ENCODE measurements at places on chromosomes 7 and 10.

- DNase-seq = no peak
These were observed 5.6 kb downstream of the IL6 start for GRCh38 chr7:22732556-22733126.

GRCh38 chr7:16129431-16130110, 291.8 kb downstream of the CRPPA start:
- DNase-seq = no peak

DNA sequence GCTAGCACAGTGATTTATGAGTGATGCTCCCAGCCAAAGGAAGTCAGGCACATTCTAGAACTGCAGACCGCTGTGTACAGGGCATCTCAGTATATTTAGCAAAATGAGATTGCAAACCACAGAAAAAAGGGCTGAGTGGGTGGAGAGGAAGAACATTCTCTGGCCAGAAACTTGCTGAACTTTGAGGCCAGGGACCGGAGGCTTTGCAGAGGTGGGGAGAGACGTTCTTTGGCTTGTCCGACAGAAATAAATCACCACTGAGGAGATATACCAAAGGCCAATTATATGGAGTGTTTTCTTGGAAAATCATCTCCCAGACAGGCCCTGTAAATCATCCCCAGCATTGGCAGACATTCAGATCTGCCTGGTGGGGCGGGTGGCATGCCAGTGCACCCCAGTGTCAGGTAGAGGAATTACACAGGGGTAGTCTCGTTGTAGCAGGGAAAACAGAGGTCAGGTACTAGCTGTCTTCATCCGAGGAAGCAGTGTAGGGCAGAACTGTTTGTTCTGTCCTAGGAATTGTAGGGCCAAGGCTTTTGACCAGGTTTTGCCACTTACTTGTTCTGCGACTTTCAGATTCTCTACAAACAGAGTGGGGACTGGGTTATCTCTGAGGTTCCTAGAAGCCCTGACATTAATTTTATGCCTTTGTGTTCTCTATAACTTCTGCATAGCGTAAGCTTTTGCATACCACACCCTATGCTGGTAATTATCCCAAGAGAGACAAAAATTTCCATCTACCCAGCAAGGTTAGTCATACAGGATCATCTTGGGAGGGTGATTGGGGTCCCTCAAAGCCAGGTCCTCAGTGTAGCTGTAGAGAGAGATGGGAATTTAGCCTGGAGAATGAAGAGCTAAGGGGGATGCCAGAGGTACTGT, 655.6 kb downstream of the LRMDA start:
- DNase-seq = peak; percentile 54

DNA sequence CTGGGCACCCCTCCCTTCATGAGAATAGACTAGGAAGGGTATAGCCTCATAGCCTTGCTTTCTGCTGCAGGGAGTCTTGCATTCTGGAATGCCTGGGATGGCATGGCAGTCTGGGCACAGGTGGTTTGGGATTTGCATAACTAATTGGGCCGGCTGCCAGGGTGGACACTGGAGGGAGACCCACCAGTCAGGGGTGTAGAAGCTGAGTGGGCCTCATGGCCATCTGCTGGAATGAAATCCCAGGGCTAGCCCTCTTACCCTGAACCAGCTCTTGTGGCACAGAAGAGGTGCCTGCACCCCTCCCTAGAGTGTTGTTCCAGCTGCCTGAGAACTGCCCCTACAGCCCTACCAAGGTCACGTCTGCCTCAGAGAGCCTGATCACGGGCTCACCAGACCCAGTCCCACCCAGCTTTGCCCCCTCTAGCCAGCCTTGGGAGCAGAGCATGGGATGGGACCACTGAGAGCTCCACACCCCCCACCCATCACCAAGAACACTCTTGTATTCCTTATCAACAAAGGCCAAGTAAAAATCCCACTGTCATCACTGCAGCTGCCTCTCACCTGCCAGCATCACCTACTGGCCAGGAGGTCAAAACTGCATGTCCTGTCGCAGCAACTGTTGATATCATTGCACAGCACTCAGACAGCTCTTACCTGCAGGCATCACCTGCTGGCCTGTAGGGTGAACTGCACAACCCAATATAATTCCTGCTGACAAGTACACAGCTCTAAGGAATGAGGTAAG, 148.9 kb downstream of the ZEB1 start:
- no peak for DNase-seq

GRCh38 chr7:99028261-99028973, 115.5 kb downstream of the SMURF1 start:
- no peak for DNase-seq

DNA sequence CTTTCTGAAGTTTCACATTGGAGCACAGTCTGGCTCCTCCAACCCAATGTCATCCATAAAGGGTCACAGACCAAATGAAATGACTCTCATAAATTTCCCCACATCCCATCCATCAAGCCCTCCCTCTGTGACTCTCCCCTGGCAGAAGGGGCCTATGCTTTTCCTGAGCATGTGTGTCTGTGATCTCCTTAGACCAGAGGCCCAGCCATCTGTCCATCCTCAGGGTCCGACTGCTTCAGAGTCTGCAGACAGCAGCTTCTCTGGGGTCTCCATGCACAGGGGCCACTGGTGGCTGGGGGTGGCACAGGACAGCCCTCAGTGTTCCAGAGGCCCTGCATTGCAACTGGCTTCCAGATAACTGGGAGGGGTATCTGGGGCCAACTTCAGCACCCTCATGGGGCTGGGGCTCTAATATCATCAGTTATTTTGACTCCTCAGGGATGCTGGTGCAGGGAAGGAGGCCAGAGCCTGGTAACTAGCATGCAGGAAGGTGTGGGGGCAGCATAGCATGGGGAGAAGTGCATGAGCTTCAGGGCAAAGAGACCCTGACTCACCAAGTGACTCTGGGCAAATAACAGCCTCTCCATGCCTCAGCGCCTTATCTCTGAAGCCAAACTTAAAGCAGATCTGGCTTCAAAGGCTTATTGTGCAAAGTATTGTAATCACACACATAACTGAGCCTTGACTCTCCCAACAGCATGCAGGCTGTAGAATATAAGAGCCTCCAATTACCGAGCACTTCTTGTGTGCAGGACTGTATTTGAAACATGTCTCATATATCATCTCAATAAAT, 266.9 kb downstream of the GRID1 start:
- no peak for DNase-seq

DNA sequence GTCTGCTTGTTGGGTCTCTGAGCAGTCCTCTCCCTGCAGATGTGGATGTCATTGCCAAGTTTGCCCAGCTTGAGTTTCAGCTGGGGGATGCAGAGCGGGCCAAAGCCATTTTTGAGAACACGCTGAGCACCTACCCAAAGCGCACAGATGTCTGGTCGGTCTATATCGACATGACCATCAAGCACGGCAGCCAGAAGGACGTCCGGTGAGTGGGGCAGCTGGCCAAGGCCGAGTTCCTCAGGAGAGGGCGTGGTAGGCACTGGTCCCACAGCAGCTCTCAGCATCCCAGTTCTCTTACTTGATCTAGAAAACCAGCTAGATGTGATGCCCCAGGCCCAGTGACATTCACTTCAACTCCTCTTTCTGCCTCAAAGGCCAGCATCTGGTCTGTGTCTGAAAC, 7.7 kb downstream of the CALHM2 start:
- DNase-seq = no peak

DNA sequence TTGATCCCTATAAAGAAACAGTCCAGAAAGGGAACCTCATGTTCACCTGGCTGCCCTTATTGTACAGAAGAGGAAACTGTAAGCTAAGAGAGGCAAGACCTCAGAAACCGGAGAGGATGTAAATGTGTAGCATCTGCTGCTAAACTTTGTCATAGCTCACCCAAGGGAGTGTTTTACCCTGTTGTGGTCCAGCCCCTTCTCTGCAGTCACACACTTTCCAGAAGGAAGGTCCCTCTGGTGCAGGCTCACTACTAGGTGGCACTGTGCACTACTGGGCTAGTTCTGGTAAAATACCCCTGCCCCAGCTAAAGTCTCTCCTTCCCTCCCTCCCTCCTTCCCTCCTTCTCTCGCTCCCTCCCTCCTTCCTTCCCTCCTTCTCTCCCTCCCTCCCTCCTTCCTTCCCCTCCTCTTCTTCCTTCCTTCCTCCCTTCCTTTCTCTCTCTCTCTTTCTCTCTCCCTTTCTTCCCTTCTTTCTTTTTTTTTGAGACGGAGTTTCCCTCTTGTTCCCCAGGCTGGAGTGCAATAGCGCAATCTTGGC, 42.5 kb upstream of the LCOR start:
- DNase-seq = no peak

- DNase-seq = no peak
These were observed 156.0 kb downstream of the GLI3 start for GRCh38 chr7:42080841-42081586.

GRCh38 chr7:64098-64915, 128.1 kb upstream of the FAM20C start:
- DNase-seq = peak; percentile 33

GRCh38 chr10:5891009-5891408, 966 bp downstream of the FBH1 start:
- no peak for DNase-seq

DNA sequence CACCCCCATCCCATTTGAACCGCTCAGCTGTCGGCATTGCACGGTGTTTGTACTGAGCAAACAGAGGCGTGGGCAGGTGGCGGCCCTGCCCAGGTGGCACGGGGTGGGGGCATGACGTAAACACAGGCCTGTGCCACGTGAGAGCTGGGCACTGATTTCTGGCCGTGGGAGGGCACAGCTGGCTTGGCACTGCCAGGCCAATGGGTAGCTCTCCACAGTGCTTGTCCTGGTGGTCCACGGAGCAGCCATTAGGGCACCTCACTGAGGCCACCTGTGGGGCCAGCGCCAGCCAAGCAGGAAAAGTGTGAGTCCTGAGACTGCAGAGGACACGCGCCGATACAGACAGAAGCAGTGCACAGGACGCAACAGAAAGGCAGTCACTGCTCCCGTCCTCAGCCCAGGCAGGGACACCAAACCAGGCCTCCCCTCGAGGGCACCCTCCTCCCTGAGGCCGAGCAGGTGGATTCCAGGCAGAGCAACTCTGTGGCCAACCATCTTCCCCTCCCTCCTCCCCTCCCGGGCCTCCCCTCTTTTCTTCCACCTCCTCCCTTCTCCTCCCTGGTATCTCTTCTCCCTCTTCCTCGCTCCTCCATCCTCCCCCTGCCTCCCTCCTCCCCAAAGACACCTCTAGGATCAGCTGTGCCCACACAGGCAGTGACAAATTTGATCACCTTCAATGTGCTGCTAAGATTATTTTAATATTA, 258.7 kb downstream of the ELFN1 start:
- DNase-seq = no peak

DNA sequence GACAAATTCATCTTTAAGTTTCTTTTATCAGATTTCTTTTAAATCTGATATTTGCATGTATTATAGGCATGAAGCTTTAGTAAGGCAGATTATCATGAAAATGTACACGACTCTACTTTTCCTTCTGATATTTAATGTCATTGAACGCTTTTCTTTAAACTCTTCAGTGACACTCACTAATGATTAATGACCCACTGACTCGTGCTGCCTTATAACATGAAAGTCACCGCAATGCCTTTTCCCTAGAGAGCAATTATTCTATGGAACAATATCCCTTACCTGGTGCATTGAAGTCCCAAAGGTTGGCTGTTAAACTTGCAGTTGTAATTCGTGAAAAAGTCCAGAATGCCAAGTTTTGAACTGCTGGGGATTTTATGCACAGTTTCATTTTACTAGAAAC, 33.4 kb upstream of the HGF start:
- no peak for DNase-seq

DNA sequence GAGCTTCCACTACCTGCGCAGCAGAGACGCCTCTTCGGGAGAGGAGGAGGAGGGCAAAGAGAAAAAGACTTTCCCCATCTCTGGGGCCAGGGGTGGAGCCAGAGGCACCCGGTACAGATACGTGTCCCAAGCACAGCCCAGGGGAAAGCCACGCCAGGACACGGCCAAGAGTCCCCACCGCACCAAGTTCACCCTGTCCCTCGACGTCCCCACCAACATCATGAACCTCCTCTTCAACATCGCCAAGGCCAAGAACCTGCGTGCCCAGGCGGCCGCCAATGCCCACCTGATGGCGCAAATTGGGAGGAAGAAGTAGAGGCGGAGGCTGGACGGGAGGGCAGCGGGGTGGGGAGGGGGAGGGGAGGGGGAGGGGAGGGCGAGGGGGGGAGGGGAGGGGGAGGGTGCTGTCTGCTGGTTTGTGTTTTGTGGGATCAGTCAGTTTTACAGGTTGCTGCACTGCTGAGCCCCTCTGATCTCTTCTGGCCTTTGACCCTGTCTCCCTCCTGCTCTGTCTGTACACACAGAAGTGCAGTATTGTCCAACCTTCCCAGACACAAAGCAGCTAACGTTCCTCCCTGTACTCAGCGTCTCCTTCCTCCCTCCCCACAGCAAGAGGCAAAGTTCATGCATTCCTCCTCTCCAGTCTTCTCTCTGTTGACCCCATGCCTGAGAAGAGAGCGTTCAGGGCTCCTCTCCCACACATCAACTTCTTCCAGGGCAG, 9.3 kb downstream of the UCN3 start:
- DNase-seq = no peak

DNA sequence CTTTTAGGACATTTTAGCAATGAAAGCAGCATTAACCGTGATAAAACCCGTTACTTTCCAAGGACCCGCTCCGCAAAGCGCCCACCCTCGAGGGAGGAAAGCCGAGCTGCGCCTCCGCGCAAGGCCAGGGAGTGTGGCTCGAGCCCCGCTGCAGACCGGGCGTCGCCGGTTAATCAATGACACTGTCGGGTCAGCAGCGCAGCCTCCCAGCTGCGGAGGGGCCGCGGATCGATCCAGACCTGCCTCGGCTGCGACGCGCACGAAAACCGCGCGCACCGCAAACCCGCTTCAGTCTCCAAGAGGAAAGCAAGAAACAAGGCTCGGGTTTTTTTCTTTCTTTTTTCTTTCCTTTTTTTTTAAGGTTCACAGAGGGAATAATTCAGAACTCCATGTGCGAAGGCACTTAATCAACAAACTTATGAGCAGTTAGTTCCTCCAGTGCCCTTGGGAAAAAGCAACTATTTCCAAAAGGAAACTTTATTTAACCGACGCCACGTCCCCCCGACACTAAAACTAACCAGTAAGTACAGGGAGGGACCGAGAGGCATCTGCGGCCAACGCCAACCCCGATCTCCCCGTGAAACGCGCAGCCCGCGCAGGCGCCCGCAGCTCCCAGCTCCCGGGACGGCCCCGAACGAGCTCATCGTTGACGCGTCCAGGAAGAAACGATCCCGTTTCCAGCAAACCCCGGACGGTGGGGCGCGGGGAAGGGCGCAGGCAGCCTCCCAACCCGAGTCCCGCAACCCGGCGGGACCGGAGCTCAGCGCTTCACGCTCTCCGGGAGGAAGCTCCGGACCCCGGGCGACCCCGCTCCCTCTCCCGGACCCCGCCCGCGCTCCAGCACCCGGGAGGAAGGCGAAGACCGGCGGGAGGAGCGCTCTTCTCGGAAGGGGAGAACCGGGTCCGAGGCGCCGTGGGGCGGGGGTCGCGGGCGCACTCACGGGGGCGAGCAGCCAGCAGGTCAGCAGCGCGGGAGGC, 598 bp downstream of the VIPR2 start:
- DNase-seq = no peak

- DNase-seq = no peak
These were observed 829.5 kb downstream of the REEP3 start for GRCh38 chr10:64350665-64351064.

All from NCI-H1436 (cell line).